ENCODE measurements at places on chromosomes 16 and 17. TPM values are rescaled to one million over a fixed set of nuclear protein-coding genes. Genes with fewer than 3 reads are reported as not detected.

- no peak for DNase-seq
Measured at GRCh38 chr16:80994451-80994850, 12.2 kb downstream of the CMC2 start.

CEMP1 gene
- total RNA-seq, result 0.29 TPM

CACNG3 gene
- not detected for total RNA-seq

- DNase-seq, result no peak
Measured at GRCh38 chr16:24045641-24046040, 209.9 kb downstream of the PRKCB start.
